ENCODE measurements at places on chromosomes 12 and 14.

DNA sequence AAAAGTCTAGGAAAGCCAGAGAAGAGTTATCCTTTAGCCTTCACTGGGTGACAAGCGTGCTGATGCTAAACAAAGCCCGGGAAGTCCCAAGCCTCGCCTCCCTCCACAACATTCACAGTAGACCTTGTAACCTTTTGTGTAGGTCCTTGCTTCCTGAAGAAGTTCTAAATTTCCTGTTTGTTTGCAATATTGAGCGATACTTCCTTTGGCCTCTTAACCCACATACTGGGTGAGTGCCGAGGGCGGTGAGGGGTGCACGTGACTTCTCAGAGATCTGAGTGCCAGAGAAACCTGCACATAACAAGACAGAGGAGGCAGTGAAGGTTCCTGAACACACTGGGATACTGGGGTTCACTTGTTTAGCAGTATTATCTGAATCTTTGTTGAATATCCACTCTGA, 134.3 kb downstream of the PLXNC1 start:
- DNase-seq = no peak

DNA sequence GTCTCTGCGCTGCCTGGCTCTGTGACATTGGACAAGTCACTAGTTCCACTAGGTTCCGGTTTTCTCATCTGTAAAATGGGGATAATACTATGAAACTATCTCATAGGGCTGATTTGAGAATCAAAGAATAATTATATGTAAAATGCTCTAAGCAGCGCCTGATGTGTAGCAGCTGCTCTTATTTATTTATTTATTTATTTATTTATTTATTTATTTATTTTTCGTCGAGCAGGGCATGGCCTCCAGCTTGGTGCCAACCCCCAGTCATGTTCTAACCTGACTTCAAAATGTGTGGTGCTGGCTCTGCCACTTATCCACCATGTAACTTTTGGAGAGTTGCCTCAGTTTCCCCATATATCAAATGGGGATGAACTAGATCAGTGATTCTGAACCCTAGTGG, 93.5 kb upstream of the GSC start:
- no peak for DNase-seq

- no peak for DNase-seq
Measured at GRCh38 chr14:75609116-75609515, 30.7 kb downstream of the FLVCR2 start.

DNA sequence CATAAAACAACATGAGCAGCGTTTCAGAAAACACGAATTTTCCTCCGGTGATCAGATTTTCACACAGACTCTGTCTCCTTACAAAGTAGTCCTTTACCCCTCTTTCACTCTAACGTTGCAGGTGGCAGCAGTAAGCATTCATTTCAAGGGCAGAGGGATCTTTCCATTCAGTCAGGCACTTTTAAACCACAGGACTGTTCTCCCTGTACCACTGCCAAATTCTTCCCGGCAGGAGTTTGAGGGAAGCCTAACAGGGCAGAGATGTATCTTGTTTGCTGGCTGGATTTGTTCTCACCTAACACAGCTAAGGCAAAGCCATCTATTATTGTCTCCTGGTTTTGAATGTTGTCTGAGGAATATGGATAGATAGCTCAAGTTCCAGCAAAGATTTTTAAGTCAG, 1187.3 kb upstream of the SEL1L start:
- DNase-seq = no peak

- no peak for DNase-seq
Measured at GRCh38 chr12:98227162-98227561, 288.2 kb upstream of the TMPO start.

DNA sequence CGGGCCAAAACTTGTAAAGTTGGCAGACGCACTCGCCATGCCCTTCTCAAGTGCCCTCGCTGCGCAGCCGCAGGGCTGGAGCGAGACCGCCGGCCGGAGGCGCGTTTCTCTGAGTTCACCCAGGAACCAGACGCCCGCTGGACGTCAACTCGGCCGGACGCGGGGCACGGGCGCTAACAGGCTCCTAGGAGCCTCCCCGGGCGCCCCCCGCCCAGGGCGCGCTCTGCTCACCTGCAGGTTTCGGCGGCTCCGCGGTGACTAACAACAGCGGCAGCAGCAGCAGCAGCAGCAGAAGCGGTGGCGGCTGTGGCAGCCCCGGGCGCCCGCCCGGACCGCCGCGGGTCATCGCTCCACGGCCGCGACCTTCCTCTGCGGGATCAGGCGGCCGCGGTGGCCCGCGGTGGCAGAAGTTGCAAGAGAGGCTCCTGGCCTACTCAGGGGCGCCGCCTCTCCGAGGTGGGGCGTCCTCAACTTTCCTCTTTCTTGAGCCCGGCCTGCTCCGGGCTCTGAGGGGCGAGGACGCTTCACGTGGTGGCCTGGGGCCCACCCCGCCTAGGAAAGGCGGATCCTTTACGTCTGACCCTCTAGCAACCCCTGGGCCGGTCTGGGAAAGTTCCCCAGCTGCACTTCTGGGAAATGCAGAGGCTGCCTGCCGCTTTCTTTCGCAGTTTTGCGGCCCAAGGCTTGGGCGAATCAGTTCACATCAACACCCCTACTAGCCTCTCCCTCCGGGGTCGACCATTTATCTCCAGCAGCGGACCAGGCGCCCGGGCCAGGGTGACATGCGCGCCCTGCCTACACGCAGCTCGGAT, at the start of gene PLBD1:
TSS of gene PLBD1 (minus strand) at position 533 of the 812 bp plus-strand sequence. CDS start at position 346, 187 bp downstream.
- DNase-seq = peak; percentile 9

DNA sequence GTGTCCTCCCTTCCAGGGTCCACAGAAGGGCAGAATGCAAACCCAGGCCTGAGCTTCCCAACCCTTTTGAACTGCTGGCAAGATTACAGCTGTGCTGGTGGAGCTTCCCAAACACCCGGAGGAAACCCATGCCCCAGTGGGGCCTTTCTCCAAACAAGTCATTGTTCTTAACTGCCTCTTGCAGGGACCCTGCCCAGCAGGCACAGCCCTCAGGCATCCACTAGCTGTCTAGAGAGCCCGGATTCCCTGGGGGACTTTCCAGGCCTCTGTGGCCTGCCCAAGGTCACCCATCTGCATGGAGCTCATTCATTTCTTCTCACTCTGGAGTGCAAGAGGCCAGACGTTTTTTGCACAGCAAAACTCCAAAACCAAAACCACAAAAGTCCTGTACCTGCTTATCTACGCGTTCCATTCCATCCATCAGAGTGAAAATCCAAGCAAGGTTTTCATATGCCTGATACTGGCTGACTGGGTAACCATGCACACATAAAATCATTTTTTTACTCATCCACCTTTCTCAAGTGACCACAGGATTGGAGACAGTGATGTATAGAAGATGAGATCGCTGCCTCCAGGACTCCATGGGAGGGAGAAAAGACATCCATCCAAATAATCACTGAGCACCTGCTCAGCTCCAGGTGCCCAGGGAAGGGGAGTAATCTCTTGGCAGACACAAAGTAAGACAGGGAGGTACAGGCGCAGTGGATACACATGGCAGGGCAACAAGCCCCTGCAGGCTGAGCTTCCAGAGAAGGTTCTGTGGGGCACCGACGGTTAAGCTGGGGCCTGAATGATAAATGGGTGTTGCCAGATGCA, 17.2 kb upstream of the BDKRB2 start:
- no peak for DNase-seq

- no peak for DNase-seq
Measured at GRCh38 chr12:45259675-45260074, 43.8 kb downstream of the ANO6 start.

- no peak for DNase-seq
Measured at GRCh38 chr12:111412007-111412829, 6.5 kb downstream of the SH2B3 start.

GRCh38 chr14:43525658-43526057, 981.4 kb downstream of the FSCB start:
- DNase-seq = no peak

DNA sequence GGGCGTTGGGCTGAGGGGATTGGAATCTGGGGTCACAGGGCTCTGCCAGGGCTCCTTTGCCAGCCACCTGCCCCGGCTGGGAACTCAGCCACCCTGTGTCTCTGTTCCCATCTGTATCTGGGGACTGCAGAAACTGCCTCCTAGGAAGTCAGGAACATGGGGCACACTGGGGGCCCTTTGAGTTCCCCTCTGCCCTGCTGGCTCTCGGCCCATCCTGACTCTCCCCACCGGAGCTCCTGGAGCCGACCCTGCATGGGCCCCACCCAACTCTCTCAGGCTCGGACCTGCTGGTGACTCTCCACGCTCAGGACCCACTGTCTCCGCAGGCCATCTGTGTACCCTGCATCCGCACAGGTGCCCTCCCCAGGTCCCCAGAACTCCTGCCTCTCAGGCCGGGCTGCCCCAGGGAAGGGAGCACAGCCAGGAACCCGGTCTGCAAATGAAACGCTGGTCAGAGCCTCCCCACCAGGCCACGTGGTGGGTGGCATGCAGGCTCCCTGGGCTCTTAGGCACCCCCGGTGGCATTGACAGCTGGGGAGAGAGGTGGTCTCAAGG, 82.8 kb downstream of the KIF26A start:
- no peak for DNase-seq

DNA sequence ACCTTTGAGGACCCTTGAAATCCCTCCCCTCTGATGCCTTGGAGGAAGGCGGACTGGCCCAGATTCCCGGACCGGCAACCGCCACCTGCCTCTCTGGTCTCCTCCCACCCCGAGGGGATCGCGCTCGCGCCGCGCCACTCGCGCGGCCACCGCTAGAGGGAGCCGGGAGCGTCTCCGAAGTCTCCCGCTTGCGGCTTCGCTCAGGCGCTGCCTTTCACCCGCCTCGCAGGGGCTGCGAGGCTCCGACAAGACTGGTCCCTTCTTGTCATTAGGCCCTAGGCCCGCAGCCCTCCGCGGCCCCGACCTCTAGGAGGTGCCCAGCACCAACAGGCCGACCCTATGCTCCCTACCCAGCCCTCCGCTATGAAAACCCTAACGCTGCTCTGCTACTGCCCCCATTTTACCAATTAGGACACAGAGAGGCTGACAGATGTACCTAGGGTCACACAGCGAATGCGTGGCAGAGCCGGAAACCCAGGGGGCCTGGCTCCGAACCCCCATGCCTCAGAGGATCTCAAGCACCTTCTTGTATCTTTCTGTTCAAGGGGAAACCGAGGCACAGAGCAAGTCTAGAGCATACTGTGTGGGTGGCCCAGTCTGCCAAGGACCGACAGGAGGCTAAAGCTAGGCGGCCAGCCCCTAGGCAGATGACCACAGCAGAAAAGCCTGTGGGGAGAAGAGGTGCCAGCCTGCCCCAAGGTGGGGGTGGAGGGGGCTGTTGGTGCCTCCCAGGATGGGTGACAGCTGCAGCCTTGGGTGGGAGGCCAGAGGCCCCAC, 21.4 kb upstream of the VSX2 start:
- peak; percentile 70 for DNase-seq

DNA sequence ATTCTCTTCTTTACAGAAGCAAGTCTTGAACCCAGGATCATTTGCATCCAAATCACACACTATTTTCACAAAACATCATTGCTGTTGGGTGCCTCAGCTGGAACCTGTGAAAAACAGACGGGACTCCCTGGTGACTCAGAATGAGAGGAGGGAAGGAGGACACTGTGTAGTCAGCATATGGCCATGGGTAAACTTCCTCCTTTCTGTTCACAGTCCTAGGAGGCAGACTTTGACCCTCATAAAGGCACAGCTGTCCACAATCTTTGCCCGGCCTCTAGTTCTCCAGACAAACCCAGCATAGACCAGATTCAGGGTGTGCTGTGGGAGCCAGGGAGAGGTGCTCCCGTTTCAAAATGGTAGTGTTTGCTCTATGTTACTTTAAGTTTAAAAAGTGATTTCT, 62.0 kb downstream of the DYRK2 start:
- no peak for DNase-seq

- no peak for DNase-seq
Measured at GRCh38 chr14:63200767-63201166, 3.5 kb upstream of the RHOJ start.

DNA sequence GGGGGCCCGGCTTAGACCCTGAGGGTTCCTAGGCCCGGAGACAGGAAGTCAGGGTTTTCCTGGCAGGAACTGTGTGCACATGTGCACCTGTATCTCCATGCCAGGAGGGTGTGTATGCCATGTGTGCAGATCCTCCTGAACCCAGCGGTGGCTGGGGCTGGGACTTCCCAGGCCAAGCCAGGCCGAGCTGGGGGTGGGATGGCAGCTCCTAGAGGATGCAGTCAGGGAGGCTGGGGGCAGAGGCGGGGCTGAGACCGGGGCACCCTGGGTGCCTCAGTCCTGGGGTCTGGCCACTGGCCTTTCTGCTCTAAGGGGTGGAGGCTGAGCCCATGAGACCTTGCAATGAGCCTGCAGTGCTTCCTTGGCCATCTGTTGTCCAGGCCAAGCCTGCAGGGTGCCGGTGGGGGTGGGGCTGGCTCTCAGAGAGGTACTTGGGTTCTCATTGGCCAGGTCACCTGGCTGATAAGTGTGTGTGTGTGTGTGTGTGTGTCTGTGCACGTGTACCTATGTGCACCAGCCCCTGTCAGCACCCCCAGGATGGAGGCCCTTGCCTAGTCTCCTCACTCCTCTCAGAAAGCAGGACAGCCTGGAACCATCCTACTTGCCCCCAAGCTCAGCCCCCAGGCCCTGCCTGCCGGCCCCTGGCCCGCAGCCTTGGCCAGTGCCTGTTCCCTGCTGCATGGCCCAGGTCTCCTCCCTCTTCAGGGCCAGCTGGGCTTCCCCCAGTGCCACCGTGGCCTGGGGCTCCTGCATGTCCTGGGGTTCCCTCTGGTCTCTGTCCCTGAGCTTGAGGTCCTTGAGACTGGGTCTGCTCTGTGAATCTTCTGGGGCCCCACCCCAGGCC, 10.6 kb upstream of the TNFAIP2 start:
- DNase-seq = no peak

- no peak for DNase-seq
Measured at GRCh38 chr12:91273560-91273959, 90.9 kb upstream of the DCN start.

GRCh38 chr12:131922772-131923171, 6.3 kb upstream of the PUS1 start:
- no peak for DNase-seq

GRCh38 chr14:58428118-58428683, 682 bp downstream of the KIAA0586 start:
- peak; percentile 8 for DNase-seq

DNA sequence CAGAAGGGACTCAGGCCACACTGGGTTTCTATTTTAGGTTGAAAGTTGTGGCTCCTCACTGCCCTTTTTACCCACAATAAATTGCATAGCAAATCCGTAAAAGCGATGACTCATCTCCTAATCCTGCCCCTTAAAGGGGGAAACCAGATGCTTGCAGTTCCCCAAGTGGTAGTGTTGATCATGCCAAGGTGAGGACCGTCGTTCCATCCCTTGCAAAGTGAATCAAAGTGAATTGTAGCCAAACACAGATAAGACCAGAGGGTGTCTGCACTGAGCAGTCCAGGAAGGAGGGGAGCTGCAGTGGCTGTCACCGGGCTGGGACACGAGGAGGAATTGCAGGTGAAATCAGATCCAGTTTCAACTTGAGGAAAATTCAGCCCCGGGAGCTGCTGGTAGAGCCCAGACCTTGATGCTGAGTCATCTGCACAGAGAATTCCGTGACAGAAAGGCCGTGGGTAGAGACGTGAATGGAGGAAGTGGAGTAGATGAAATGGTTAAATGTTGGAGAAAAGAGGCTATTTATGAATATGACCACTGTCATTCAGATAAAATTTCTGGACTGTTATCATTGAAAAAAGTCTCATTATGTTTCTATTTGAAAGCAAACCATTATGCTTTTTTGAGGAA, 44.2 kb upstream of the MMP17 start:
- no peak for DNase-seq

GRCh38 chr14:27015065-27015464, 417.2 kb upstream of the NOVA1 start:
- DNase-seq = no peak

GRCh38 chr12:46207644-46208043, 61.2 kb downstream of the SLC38A1 start:
- no peak for DNase-seq

- DNase-seq = no peak
Measured at GRCh38 chr12:55720071-55720564, at the start of gene RDH5. Gene RDH5, plus strand, starts transcription at chr12:55720393. Its CDS starts 792 bp downstream, at chr12:55721185.
